Glomerular endothelial cell (primary cell): ENCODE measurements at places on chromosomes 1 and 21. TPM values are rescaled to one million over a fixed set of nuclear protein-coding genes. Genes with fewer than 3 reads are reported as not detected.
A peak's percentile ranks its signal among the peaks of the same experiment; 100 is the strongest.

The TMEM52 gene
- total RNA-seq: 0.18 TPM in 1 of 2 replicates, not detected in the other

The DONSON gene
- total RNA-seq: 13.0 and 17.7 TPM in 2 replicates

The TDRD10 gene
- total RNA-seq: 1.6 and 4.3 TPM in 2 replicates

The NTMT2 gene
- not detected in 2 replicates for total RNA-seq

- DNase-seq: no peak
These were observed 119.8 kb upstream of the PTGFR start for GRCh38 chr1:78370779-78371482.

GRCh38 chr1:152533327-152533938 lies 19.2 kb downstream of the CRCT1 start:
- DNase-seq: no peak

GRCh38 chr1:193355178-193355577 lies 168.8 kb upstream of the B3GALT2 start:
- peak; percentile 16 for DNase-seq

DNA sequence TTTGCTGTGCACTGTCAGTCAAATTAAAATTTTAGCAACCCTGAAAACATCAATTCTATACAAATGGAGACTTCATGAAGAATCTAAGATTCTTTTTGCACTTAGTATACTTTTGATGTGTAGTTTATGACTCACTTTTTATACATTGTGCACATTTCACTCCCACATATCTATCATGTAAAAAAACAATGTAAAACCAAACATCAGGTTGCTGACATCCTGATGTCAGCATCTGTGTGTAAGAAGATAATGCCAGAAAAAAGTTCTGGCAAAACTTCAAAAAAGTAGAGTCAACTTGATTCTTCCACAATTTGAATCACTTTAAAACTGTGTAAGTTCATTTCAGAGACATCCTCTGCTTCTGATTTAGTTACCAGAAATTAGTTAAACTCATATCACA lies 115.7 kb downstream of the CENPF start:
- no peak for DNase-seq

DNA sequence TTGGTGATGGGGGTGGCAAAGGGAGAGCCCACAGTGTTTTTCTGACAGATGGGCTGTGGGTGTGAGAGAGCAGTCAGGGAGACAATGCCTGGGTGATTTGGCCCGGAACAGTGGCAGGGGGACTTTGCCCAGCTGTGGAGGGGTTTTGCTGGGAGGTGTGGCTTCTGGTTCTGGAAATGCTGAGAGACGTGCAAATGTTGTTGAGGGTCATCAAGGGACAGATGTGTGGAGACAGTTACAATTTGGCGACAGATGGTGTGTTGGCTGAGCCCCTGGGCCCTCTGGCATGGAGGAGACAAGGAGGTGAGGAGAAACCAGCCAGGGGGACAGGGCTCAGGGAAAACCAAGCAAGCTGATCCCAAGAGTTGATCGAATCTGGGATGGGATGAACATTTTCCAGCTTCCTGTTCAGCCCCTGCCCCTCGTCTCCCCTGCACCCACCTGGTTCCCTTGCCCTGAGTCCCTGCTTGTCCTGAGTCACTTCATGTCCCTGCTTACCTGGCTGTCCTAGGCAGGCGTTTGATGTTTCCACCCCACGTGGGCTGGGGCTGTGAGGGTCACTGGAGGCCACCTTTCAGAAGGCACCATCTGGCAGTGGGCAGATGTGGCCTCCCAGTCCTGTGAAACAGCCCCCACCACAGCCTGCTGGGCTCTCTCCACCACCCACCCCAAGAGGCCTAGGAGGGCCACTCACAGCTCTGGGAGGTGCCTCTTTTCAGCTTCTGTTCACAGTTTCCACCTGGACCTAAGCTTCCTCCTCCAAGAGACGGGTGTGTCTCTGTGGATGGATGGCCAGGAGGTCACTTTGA lies 15.8 kb upstream of the ZNF678 start:
- DNase-seq: no peak

- no peak for DNase-seq
These were observed 218.6 kb downstream of the SLC45A1 start for GRCh38 chr1:8536515-8536914.

- no peak for DNase-seq
These were observed 35.6 kb upstream of the MGST3 start for GRCh38 chr1:165595246-165595938.

GRCh38 chr1:201882665-201883132 lies 6.0 kb upstream of the SHISA4 start:
- DNase-seq: no peak

DNA sequence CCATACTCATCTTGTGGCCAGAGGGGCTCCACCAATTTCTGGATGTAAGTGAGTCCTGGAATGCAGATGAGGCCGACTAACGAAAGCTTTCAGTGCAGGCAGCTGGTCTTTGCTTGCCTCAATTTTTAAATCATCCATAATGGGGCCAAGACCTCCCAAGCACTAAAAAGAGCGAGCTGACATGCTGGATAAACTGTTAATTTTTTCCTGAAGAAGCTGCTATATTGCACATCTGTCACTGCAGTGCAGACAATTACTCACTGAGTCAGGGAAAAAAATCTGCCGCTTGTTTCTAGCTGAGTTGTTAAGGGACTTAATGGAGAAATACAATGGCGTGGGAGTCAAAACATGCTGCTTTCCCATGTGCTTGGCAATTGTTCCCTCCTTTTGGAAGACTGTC lies 205.5 kb downstream of the GPATCH2 start:
- no peak for DNase-seq

DNA sequence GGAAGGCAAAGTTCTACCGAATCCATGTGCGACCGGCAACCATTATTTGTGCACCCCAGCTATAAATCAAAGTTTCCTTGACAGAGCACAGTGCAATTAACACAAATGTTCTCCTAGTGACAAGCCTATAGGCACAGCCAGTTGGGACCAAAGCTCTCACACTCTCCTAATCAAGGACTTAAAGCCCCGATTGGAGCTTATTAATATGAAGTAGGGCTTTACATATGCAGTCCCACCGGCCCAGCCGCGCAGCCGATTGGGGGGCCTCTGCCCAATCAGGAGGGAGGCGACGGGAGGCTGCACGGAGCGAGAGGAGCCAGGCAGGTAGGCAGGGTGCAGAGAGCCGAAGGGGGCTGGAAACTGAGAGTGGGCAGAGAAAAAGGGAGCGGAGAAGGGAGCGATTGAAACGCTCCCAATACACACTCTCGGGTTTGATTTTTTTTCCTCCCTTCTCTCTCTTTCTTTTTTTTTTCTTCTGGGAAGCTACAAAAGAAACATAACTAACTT lies at the start of gene ESRRG:
TSS of gene ESRRG (minus strand) at position 156 of the 507 bp plus-strand sequence. CDS start at position 26, 130 bp downstream.
- no peak for DNase-seq

- DNase-seq: no peak
These were observed 21.7 kb upstream of the PEX10 start for GRCh38 chr1:2433936-2434655.

DNA sequence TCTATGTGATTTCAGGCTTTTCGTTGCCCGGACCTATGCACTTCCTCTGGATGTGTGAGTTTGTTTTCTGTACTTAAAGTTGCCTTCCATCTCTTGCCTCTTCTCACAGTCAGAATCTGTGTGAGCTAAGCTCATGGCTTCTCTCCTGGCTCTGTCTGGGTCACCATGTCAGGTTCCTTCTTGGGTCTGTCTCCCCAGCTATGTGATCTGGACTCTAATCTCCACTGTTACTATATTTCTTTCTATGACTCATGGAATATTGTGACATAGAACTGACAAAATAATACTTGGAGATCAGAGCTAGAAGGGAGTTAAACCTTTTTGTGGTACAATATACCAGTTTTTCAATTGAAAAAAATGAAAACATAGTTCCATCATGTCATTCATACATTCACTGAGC lies 172.7 kb upstream of the FGGY start:
- DNase-seq: no peak

DNA sequence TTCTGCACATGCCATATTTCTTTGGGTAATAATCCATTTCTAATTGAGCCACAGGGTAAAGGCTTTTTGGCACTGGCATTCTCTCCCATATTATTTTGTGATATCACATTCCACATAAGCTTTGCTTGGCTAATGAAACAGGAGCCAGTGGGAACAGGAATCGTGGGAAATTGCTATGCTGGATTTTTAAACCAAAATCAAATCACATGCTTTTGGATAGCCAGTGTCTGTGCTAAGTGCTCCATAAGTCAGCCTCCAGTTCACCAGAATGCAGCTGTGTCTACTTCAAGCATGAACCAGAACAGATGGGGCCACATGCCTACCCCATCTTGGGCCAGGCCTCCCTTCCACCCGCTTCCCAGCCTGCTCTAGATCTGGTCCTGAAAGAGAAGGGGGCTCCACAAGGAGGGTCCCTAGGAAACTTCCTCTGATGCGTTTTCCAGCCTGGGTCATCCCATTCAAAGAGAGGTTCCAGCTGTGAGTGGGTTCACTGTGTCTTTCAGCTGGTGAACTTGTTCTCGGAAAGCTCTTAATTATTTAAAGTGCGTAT lies 131.2 kb upstream of the COA6 start:
- DNase-seq: no peak

DNA sequence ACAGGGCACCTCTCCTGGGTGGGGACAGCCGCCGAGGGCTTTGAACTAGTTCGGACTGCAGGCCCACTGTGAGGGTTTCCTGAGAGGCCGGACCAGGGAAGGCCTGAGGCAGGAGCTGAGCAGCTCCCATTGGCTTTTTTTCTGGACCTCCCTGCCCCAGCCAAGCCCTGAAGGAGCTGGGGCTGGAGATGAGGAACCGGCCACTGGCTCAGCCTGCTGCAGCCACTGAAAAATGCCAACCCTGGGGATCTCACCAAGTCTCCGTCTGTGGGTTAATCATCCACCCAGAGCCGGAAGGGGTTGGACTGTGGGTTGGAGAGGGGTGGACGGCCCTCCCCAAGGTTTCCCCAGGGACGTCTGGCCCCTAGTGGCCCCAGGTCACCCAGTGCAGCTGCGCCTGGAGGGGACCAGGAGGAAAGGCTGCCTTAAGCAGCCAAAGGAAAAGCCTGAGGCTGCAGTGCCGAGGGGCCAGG lies 2.5 kb downstream of the VWA1 start:
- DNase-seq: no peak

DNA sequence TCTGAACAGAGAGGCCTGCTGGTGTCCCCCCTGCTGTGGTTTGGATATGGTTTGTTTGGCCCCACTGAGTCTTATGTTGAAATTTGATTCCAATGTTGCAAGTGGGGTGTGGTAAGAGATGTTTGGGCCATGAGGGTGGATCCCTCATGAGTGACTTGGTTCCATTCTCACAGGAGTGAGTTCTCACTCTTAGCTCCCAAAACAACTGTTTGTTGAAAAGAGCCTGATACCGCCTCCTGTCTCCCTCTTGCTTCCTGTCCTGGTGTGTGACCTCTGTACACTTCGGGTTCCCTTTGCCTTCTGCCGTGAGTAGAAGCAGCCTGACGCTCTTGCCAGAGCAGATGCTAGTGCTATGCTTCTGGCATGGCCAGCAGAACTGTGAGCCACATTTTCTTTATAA lies 60.5 kb downstream of the C21orf91 start:
- no peak for DNase-seq

DNA sequence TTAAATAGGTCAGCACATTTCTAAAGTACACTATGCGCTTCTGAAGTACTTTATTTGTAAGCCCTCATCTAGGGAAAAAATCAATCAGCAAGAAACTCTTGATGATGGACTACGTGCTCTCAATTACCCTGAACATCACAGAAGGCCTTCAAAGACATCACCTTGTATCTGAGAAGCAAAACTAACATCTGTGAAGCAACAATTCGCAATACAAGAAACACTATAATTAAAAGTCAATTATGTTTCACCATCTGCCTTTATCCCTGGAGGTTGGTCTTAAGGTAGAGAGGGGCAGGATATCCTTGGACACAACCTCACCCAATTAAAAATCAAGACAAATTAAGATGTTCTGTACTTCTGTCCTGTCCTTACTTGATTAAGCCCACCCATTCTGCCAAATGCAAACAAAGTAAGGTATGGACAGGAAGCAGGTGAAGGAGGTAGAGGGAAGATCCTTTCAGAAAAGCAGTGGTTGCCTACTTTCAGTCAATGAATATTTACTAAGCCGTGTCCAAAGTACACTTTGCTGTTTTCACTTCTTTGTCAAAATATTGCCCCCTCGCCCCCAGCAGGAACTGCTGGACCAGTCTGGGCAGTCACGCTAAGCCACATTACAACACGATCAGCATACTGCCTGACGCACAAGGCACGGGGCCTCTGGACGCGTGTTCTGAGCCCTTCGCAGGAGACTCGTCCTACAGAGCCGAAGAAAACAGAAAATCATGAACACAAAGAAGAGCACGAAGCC lies 887 bp downstream of the SLC19A2 start:
- DNase-seq: no peak

GRCh38 chr1:55898181-55898580 lies 681.2 kb downstream of the PLPP3 start:
- no peak for DNase-seq

- no peak for DNase-seq
These were observed 12.3 kb downstream of the LAPTM5 start for GRCh38 chr1:30745156-30745833.

DNA sequence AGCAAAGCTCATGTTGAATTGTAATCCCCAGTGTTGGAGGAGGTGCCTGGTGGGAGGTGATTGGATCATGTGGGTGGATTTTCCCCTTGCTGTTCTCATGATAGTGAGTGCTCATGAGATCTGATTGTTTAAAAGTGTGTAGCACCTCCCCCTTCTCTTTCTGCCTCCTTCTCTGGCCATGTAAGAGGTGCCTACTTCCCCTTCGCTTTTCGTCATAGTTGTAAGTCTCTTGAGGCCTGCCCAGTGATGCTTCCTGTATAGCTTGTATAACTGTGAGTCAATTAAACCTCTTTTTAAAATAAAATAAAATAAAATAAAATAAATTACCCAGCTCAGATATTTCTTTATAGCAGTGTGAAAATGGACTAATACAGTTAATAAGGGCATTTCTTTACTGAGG lies 1025.7 kb downstream of the PLA2G4A start:
- no peak for DNase-seq

DNA sequence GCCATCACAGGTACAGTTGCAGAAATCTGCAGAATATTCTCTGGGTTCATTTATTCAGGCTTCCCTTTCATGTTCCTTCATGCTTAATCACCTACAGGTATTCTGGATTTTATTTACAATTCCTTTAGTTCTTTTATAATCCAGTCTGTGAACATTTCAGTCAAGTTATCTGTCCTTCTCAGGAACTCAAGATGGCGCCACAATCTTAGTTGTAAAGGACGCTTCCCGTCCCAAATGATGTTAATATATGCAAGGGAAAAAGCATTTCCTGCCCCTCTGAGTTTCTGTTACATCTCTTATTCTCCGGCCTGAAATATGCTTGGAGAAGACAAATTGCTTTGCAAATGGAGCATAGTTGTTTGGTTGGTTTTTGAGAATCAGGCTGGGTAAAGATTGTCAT lies 19.3 kb downstream of the F3 start:
- peak; percentile 42 for DNase-seq

GRCh38 chr1:112322018-112322417 lies 74.0 kb upstream of the CTTNBP2NL start:
- no peak for DNase-seq

GRCh38 chr1:177181631-177182291 lies 11.0 kb downstream of the BRINP2 start:
- no peak for DNase-seq

DNA sequence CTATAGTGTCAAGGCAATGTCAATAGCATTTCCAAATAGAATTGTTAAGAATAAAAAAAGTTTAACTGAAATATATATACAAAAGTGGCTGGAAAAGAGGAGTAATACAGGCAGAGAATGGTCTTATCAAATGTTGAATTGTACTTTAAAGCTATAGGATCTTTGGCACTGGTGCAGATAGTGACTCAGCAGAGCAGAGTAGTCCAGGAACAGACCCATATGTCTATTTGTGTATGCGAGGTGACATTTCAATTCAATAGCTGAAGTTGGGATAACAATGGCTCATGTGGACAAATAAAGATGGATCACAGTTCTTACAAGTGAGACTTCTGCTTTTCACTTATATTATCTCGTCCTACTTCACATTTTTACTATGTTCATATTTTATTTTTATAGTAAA lies 543.0 kb upstream of the B3GALT2 start:
- no peak for DNase-seq

GRCh38 chr1:29284961-29285560 lies 48.7 kb downstream of the PTPRU start:
- no peak for DNase-seq
